ENCODE measurements at places on chromosomes 1 and 21.

- DNase-seq: no peak
These were observed 1.9 kb downstream of the AMPD2 start for GRCh38 chr1:109621379-109622136.

DNA sequence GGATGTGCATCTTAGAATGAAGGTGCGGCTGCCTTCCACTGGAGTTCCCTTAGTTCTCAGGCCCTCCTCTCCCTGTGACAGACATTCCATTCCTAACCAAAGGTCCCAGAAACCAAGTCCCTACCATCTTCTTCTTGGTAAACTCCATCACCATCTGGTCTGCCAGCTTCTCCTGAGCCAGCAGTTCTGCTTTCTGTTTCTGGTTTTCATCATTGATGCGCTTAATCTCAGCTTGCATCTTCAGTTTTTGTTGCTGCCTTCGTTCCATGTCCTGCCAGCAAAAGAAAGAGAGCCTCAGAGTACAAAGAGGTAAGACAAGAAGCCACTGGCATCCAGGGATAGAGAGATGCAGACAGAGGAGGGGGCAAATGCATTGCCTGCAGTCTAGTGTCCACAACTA, 18.0 kb upstream of the VSIG8 start:
- no peak for DNase-seq

- DNase-seq: no peak
These were observed 40.0 kb downstream of the FCRL5 start for GRCh38 chr1:157512036-157512969.

DNA sequence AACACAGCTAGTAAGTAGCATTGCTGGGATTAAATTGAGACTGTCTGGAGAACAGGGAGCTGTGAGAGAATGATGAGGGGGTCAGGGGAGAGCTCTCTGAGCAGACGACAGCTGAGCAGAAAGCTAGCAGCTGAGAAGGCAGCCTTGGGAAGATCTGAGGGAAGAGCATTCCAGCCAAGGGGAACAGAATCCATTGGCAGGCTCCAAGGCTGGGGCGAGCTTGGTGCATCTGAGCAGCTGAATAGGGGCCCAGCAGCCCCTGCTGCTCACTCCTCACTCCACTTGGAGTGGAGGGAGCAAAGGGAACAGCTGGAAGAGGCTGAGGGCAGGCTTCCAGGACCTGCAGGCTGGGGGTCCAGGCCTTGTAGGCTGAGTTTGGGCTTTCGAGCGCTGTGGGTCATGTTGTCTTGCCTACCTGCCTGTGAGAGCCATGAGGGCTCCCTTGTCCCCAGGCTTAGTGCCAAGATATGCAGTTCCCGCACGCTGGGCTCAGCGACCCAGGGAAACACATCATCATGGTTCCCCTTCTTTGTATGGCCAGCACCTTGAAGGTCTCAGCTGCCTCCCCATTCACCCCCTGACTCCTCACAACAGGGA, 10.5 kb downstream of the ACOT11 start:
- DNase-seq: no peak

- DNase-seq: no peak
These were observed 1.1 kb downstream of the TXNIP start for GRCh38 chr1:145995148-145995881.

GRCh38 chr1:68704800-68705443, 208.0 kb upstream of the DEPDC1 start:
- DNase-seq: no peak

- no peak for DNase-seq
These were observed 62.7 kb upstream of the LAPTM5 start for GRCh38 chr1:30820299-30820698.

- DNase-seq: no peak
These were observed 35.0 kb upstream of the AGO1 start for GRCh38 chr1:35847935-35848565.

DNA sequence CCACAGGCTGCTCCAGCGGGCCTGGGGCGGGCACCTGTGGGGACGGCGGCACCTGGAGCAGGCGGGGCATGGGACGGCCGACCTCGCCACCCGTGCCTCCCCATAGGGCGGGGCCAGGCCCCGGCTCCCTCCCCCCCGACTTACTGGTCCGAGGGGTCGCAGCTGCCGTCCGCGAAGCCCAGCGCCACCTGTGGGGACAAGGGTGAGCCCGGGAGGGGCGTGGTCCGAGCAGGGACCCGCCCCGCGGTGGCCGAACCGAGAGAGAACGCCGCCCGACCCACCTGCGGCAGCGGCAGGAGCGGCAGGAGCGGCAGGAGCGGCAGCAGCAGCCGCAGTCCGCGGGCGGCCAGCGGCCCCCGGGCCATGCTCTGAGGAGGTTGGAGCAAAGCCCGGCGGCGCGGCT, at the start of gene TMEM52:
TSS of gene TMEM52 (minus strand) at position 379 of the 403 bp plus-strand sequence. CDS start at position 365, 14 bp downstream.
- no peak for DNase-seq

GRCh38 chr1:84298328-84298683, 3.2 kb upstream of the SAMD13 start:
- DNase-seq: peak; percentile 79

GRCh38 chr1:230270559-230271281, 155.4 kb downstream of the PGBD5 start:
- DNase-seq: no peak

GRCh38 chr1:234955107-234955731, 173.4 kb downstream of the TOMM20 start:
- no peak for DNase-seq

- DNase-seq: no peak
These were observed 18.1 kb upstream of the SLC44A3 start for GRCh38 chr1:94801919-94802546.

DNA sequence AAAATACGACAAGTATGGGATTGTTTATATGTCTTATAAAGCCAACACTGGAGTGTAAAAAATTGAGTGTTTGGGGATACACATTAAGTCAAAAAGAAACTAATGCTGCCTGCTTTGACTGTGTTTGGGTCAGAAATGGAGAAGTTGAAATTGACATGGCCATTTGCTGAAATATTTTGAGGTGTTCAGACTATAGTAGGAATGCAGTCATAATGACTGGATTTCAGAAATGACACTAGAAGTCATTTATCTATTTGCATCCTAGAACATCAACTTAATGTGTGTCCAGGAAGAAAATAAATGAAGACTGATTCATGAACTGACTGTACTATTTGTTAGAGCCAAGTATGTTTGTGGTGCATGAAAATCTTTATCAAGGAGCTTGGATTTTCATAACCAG, 28.4 kb downstream of the RASAL2 start:
- DNase-seq: no peak

DNA sequence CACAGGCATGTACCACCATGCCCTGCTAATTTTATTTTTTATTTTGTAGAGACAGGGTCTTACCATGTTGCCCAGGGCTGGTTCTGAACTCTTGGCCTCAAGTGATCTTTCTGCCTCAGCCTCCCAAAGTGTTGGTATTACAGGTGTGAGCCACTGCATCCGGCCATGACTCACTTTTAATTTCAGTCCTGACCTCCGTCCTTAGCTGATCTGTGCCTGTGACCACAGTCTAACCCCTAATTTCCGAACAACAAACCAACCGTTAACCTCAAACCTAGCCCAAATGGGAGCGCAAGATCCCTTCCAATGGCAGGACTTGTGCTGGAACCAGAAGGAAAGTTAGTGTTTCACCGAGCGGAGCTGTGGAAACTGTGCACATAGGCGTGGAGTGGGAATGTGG, 29.3 kb upstream of the MAN1C1 start:
- DNase-seq: no peak

- peak; percentile 50 for DNase-seq
These were observed 757 bp upstream of the NRIP1 start for GRCh38 chr21:15065392-15066122.

GRCh38 chr1:218546314-218546713, 201.2 kb downstream of the TGFB2 start:
- DNase-seq: no peak

GRCh38 chr1:41426201-41426890, 58.1 kb downstream of the EDN2 start:
- DNase-seq: no peak

DNA sequence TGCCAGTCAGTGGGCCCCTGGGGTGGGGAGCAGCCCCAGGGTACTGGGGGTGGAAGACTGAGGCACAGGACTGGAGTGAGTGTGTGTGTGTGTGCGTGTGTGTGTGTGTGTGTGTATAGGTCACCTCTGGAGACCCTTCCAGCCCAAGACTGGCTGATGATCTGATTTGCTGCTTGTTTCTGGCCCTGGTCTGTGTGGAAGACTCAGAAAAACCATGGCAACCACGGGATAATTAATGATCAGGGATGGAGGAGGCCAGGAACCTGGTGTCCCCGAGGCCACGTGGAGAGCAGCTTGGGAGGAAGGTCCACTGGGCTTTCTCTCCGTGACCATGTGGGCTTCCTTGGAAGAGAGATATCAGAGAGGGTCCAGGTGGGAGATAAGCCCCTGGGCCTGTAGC, 4.8 kb upstream of the ACTL8 start:
- DNase-seq: no peak

DNA sequence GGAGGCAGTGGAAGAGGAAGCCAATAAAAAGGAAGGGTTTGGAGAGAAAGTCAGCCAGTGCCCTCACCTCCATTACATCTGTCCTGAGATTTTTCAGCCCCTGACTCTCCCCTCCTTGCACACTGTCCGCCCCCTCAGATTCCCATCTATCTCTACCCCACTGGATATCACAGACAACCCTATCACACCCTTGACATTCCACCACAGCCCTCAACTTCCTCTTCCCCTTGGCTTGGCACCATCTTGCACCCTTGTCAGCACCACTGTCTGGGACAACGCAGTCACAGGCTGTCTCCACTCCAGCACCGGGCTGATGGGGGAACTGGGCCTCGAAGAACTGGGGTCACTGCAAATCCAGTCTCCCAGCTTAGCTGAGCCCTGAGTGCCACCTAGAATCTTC, 14.2 kb upstream of the PLEKHA6 start:
- DNase-seq: no peak
